ENCODE measurements at places on chromosomes 1 and 21.

DNA sequence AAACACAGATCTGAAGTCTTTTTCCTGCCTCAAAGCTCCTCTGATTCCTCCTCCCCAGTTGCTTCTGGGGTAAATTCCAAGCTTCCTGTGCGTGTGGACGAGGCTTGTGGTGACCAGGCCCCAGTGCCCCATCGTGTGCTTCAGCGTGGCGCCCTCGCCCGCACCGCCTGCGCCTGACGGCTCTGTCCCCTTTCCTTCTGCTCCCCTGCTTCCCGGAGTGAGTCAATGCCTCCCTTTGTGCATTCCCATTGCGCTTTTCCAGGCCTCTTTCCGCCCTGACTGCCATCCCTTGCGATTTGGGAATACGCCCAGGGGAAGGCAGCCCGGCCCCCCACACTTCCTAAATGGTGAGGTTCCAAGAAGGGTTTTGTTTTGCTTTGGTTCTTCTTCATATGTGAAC is 36.3 kb downstream of the FAAP20 start:
- peaks cover 11% of the 10 kb centered on the region for H3K4me1 ChIP-seq
- H3K27ac ChIP-seq, result no peak overlapping the region
- H3K27me3 ChIP-seq, result no peaks in the 10 kb centered on the region

GRCh38 chr1:39677645-39678044 is 5.7 kb upstream of the NT5C1A start:
- no peaks in the 10 kb centered on the region for H3K36me3 ChIP-seq
- no peak overlapping the region for H3K4me3 ChIP-seq
- DNase-seq, result no peak
- no peaks in the 10 kb centered on the region for H3K27me3 ChIP-seq

- no peaks in the 10 kb centered on the region for H3K4me1 ChIP-seq
- H3K4me3 ChIP-seq, result no peak overlapping the region
- H3K27ac ChIP-seq, result no peak overlapping the region
- no peaks in the 10 kb centered on the region for H3K27me3 ChIP-seq
- H3K36me3 ChIP-seq, result no peaks in the 10 kb centered on the region
These were observed 38.8 kb upstream of the FAM3B start for GRCh38 chr21:41277846-41278245.

GRCh38 chr1:11906870-11907269 is 19.4 kb downstream of the KIAA2013 start:
- H3K36me3 ChIP-seq, result no peaks in the 10 kb centered on the region
- no peak overlapping the region for H3K4me3 ChIP-seq
- H3K27ac ChIP-seq, result no peak overlapping the region
- no peak for DNase-seq
- H3K27me3 ChIP-seq, result peaks cover 3% of the 10 kb centered on the region

DNA sequence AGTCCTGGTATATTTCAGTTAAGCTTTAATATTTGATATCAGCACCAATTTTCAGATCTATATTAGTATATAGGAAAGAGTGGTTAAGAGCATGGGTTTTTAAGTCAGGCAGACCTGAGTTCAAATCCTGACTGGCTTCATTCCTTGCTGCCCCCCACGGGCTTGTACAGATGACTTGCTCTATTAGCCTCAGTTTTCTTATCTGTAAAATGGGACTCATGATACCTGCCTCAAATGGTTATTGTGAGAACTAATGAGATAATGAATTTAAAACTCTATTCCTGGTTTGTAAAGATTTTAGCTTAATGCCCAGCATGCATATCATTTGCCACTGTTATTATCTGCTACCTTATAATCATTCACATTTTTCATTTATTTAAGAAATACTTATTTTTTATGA is 264.5 kb downstream of the RPS6KC1 start:
- H3K27ac ChIP-seq, result no peak overlapping the region
- no peaks in the 10 kb centered on the region for H3K4me1 ChIP-seq
- DNase-seq, result no peak
- H3K27me3 ChIP-seq, result no peaks in the 10 kb centered on the region
- no peaks in the 10 kb centered on the region for H3K36me3 ChIP-seq

GRCh38 chr1:8422510-8423268 is 104.8 kb downstream of the SLC45A1 start:
- H3K4me1 ChIP-seq, result peaks cover 41% of the 10 kb centered on the region
- no peaks in the 10 kb centered on the region for H3K27me3 ChIP-seq
- H3K4me3 ChIP-seq, result peak overlapping the region; percentile 70
- H3K27ac ChIP-seq, result peak overlapping the region; percentile 67

DNA sequence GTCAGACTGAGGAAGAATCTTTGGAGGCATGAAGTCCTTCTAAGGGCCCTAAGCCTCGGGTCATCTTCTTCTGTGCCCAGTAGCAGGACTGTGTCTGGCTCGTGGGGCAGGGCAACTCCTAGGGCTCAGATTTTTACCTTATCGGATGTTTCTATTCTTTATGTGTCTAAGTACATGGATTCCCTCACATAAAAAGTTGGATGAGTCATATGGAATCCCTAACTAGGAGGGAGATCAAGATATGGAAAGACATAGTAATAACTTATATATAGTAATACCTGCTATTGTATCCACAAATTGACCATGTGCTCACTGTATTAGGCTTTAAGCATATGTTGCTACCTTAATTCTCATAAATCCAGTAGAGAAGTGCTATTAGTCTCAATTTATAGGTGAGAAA is 364.5 kb upstream of the CAMK1G start:
- H3K27ac ChIP-seq, result no peak overlapping the region
- no peaks in the 10 kb centered on the region for H3K4me1 ChIP-seq
- H3K27me3 ChIP-seq, result no peaks in the 10 kb centered on the region
- H3K36me3 ChIP-seq, result no peaks in the 10 kb centered on the region
- DNase-seq, result no peak
- H3K4me3 ChIP-seq, result no peak overlapping the region

DNA sequence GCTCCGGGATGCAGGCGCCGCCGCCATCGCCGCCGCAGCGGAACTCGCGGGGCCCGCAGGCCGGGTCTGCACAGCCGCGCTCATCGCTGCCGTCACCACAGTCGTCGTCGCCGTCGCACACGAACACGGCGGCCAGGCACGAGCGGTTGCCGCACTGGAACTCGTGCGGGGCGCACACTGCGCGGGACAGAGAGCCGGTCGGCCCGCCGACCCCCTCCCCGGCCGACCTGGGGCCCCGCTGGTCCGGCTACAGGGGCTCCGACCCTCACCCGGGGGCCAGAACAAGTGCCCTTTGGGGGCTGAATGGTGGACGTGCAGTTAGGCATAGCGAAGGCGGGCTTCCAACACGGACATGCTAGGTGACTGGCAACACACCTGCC is 38.6 kb upstream of the MAGOH start:
- DNase-seq, result no peak
- H3K27ac ChIP-seq, result no peak overlapping the region
- no peak overlapping the region for H3K4me3 ChIP-seq
- peaks cover 6% of the 10 kb centered on the region for H3K36me3 ChIP-seq
- no peaks in the 10 kb centered on the region for H3K4me1 ChIP-seq

- no peak overlapping the region for H3K27ac ChIP-seq
- DNase-seq, result no peak
- no peaks in the 10 kb centered on the region for H3K27me3 ChIP-seq
- H3K36me3 ChIP-seq, result no peaks in the 10 kb centered on the region
- no peak overlapping the region for H3K4me3 ChIP-seq
- no peaks in the 10 kb centered on the region for H3K4me1 ChIP-seq
These were observed 26.5 kb upstream of the TSPEAR start for GRCh38 chr21:44737706-44738354.

GRCh38 chr1:85240174-85240601 is 19.3 kb downstream of the C1orf52 start:
- no peaks in the 10 kb centered on the region for H3K27me3 ChIP-seq
- no peak overlapping the region for H3K4me3 ChIP-seq
- no peaks in the 10 kb centered on the region for H3K36me3 ChIP-seq
- peak; percentile 47 for DNase-seq
- H3K4me1 ChIP-seq, result no peaks in the 10 kb centered on the region

GRCh38 chr1:12407050-12407961 is 177.5 kb downstream of the VPS13D start:
- no peak overlapping the region for H3K27ac ChIP-seq
- no peak for DNase-seq
- H3K4me1 ChIP-seq, result no peaks in the 10 kb centered on the region
- peaks cover 38% of the 10 kb centered on the region for H3K36me3 ChIP-seq
- H3K27me3 ChIP-seq, result no peaks in the 10 kb centered on the region

- no peak overlapping the region for H3K4me3 ChIP-seq
- no peaks in the 10 kb centered on the region for H3K4me1 ChIP-seq
- H3K27me3 ChIP-seq, result no peaks in the 10 kb centered on the region
- no peak overlapping the region for H3K27ac ChIP-seq
- H3K36me3 ChIP-seq, result no peaks in the 10 kb centered on the region
These were observed 383.2 kb downstream of the DISC1 start for GRCh38 chr1:232009741-232010140.

DNA sequence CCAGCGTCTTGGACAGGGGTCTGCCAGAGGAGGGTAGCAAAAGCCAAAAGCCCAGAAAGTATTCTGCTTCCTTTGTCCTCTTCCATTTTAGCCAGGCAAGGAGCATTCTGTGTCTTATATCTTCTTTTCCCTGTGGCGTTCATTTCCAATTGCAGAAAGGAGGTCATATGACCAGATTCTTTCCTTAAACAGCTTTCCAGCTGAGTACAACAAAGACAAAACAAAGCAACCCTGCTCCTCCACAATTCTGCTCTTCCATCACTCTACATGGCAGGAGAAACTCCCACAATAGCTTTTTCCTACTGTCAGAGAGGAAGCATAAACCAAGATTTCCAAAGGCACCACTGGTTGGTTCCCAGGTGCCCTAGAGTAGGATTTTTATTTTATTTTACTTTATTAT is 19.7 kb downstream of the ENSA start:
- no peak overlapping the region for H3K4me3 ChIP-seq
- peak overlapping the region; percentile 98 for H3K27ac ChIP-seq
- peaks cover 42% of the 10 kb centered on the region for H3K4me1 ChIP-seq
- no peaks in the 10 kb centered on the region for H3K27me3 ChIP-seq
- peaks cover 2% of the 10 kb centered on the region for H3K36me3 ChIP-seq
- DNase-seq, result no peak

DNA sequence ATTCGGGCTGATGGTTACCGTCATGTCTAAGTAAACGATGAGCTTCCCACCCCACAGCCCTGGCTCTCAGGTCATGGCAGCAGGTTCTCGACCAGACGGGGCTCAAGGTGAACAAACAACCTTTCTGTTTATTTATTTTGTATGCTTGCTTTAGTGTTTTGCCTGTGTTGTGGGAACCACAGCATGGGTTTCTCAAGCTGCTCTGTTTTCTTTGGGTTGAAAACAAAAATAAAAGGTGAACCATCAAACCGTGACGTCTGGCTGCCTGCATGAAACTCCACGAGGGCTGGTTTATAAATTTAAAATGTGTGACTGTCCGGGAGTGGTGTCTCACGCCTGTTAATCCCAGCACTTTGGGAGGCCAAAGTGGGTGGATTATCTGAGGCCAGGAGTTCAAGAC is 28.0 kb downstream of the TMEM51 start:
- H3K4me1 ChIP-seq, result no peaks in the 10 kb centered on the region
- no peak overlapping the region for H3K4me3 ChIP-seq
- peaks cover 3% of the 10 kb centered on the region for H3K27me3 ChIP-seq
- no peak for DNase-seq

DNA sequence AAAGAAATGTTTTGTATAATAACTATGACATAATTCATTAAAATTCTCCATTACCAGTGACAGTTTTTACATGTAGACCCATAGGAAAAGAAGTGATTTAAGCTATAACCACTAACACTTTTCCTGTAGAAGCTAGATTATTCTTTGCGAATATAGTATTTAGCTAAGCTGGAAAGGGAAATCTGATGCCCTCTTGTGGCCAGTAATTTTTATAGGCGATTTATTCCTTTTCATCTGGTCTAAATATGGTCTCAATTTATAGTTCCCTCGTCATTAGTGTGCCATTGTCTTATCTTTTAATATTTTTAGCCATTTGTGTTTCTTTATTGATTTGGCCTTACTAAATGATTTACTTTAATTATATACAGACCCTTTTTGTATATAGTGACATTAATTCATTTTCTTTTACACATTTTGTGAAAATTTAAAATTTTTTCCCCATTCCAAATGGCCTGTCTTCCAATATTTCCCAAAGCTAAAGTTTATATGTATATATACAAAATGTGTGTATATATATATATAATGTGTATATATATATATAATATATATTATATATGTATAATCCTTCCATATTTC is 26.7 kb downstream of the BTG3 start:
- H3K27ac ChIP-seq, result no peak overlapping the region
- no peaks in the 10 kb centered on the region for H3K36me3 ChIP-seq
- no peak overlapping the region for H3K4me3 ChIP-seq
- no peaks in the 10 kb centered on the region for H3K27me3 ChIP-seq

DNA sequence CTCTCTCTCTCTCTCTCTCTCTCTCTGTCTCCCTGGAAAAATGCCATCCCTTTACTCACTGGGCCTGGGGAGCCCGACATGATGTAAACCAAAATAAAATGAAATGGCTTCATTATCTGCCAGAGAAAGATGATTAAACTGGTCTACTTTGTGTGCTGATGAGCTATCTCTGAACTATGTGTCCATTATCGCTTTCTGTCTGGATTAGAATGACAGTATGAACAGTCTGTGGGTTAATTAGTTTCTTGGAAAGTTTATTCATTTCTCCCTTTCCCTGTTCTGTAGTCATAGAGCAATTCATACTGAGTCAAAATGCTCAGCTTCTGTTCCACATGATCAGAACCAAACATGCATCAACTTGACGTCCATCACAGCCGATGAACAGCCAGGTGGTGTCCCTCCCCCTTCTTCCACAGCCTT is 72.4 kb upstream of the KCND3 start:
- DNase-seq, result no peak
- H3K27me3 ChIP-seq, result no peaks in the 10 kb centered on the region
- no peak overlapping the region for H3K4me3 ChIP-seq
- H3K4me1 ChIP-seq, result no peaks in the 10 kb centered on the region

DNA sequence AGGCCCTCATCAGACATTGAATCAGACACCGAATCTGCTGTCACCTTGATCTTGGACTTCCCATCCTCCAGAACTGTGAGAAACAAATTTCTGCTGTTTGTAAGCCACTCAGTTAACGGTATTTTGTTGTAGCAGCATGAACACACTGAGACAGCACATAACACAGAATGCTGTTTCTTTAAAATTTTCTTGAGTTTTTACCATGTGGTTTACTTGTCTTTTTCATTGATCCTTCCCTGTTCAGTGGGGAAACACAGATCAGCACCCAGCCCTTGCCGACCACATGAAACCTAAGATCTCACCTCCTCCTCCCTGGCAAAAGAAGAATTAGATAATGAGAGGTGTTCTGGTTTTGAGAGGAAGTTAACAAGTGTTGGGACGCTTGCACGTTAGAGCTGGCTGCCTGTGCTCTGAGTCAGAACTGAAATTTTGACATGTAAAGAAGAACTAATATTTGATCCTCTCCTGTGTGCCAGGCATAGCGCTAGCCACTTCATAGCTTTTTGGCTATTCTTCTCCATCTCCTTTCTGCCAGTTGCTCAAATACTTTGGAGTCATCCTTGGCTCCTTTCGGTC is 179.6 kb downstream of the DHRS3 start:
- no peak overlapping the region for H3K4me3 ChIP-seq
- H3K4me1 ChIP-seq, result peaks cover 81% of the 10 kb centered on the region
- peak overlapping the region; percentile 65 for H3K27ac ChIP-seq
- no peaks in the 10 kb centered on the region for H3K36me3 ChIP-seq
- H3K27me3 ChIP-seq, result no peaks in the 10 kb centered on the region

GRCh38 chr1:25515033-25515432 is 28.4 kb upstream of the LDLRAP1 start:
- no peak overlapping the region for H3K27ac ChIP-seq
- no peaks in the 10 kb centered on the region for H3K36me3 ChIP-seq
- no peak overlapping the region for H3K4me3 ChIP-seq
- H3K4me1 ChIP-seq, result no peaks in the 10 kb centered on the region

Data from natural killer cell (primary cell).